ENCODE measurements at places on chromosomes 2 and 18.

DNA sequence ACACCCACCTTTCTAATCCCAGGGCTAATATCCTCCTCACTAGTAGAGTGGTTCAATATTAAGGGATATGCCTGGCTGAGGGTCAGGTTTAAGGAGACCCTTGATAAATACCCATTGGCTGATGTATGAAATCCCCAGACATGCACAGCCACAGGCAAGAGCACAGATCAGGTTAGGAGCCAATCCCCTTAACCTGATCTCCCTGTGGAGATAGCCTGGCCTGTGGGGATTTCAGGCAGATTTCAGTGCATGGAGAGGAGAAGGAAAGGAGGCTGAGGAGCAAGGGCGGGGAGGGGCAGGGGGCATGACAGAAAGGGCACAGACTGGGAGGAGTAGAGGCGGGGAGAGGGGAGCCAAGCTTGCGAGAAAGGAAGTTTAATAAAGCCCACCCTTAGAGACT lies 129.0 kb downstream of the LOXHD1 start:
- DNase-seq: no peak

DNA sequence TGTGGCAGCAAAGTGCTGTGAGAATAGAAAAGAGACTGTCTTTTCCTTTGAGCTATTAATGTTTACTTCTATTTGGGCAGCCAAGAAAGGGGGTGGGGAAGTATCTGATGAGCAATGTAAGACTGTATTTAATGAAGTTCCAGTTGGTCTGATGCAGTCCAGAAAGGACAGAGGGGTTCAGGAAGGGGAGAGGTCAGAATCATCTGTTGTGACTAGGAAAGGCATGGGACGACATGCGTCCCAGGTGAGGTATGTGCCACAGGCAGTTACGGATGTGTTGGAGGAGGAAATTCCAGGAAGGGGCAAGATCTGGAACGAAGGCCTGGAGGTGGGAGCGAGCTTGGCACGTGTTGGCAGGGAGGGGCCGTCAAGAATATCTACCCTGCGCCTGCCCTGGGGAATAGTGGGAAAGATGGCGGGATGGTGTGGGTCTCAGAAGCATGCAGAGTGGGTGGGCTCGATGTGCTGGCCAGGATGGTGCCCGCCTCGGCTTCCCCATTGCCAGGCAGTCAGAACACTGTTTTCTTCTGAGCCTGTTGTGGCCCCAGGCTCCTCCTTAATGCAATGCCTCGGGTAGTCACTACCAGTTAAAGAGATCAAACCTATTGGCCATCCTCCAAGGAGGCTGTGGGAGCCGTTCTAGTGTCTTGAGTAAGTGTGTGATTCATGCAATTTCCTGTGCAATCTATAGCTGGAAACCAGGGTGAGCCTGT lies 57.8 kb upstream of the TXNDC2 start:
- no peak for DNase-seq

DNA sequence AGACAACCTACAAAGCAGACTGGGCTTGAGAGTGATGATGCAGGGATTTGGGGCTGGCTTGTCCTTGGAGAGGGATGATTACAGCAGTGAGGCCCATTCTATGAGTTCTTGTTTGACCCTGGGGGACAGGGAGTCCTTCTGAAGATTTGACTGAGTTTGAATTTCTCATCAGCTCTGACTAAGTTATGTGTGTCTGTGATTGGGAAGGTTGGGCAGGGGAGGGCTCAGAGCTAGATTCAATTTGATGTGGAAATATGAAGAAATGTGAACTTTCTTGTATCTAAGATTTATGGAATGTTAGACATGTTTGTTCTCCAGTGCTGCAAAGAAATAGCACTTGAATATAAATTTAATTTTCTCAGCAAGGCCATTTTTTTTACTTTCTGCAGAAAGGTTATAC lies 19.9 kb upstream of the IL1R2 start:
- DNase-seq: no peak

DNA sequence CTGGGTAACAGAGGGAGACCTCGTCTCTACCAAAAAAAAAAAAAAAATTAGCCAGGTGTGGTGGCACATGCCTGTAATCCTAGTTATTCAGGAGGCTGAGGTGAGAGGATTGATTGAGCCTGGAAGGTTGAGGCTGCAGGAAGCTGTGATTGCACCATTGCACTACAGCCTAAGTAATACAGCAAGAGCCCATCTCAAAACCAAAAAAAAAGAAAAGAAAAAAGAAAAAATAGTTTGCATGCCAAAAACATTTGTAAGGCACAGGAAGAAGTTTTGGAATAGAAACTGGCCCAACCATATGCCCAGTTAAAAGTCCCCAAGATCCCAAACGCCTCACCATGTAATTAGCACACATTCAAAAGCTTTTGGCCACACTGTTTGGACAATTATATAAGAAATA lies 13.4 kb upstream of the ACOXL start:
- DNase-seq: no peak

DNA sequence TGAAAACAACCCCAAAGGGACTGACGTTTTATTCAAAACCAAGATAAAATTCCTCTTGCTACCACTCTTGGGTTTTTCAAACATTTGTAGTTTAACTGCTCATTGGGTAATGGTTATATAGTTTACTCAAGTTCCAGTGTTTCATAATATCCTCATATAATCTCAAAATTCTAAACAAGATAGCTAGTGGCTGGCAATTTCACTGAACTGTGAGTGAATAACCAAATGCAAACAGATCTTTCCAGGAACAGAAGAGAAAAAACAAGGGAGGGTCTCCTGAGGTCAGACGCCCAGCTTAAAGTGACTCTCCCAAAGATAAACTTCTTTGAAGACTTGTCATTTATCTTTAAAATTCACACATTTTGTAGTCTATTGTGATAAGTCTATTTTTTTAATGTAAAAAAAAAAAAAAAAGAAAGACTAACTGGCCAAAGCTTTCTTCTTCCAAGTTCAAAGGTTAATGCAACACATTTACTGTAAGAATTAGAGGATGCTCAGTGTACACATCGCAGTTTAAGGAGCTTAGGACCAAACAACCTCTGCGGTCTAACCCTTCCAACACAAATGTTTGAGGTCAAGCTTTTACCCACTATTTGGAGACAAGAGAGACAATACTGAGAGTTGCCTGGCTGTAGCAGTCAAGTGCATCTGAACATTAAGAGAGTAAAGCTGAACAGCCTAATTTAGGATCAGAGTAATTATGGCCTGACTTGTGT lies 26.6 kb downstream of the LPIN2 start:
- DNase-seq: no peak

DNA sequence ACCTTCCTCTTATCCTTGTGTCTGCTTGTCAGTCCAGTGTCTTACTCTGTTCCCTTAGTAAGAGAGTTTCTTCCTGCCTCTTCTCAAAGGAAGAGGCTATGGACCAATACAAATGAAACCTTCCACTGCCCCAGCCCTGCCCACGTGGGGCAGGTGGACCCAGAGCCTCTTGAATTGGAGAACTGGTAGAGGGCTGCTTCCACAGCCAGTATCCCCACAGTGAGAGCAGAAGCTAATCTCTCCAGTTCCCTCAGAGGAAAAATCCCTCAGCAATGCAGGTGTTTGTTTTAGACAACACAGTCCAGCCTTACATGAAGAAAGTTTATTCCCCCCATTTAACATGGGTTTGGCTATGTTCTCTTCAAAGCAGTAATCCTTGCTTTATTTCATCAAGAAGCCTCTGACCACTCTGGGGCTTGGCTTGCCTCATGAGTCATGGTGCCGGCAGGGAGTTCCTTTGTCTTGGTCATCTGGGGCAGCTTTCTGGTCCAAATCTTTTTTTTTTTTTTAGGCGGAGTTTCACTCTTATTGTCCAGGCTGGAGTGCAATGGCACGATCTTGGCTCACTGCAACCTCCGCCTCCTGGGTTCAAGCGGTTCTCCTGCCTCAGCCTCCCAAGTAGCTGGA lies 6.5 kb upstream of the CYBRD1 start:
- no peak for DNase-seq

DNA sequence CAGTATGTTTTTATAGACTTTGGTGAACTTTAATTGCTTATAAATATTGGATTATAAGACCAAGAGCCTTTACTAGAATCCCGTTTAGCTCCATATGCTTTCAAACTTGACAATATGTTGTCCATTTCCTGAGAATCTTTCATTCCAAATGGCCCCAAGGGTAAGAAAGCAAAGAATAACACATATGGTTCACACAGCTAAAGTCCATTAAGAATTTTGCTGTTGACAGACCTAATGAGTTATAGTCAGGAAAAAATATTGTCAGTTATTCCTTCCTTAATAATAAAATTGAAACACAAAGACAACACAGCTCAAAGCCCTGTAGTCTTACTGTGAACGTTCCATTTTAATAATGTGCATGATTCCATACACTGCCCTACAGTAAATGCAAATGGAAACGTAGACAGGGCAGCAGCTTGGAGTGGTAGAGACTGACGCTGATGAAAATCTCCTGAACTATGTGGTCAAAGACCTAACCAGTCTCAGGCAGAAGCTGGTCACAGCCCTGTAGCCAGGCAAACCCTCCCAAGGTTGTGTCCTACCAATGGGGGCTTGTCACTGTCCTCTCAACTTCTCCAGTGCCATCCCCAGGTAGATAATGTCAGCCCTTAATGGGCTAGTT lies 49.0 kb upstream of the ATIC start:
- no peak for DNase-seq

- DNase-seq: no peak
Measured at GRCh38 chr2:70518557-70518956, 35.1 kb downstream of the TGFA start.

DNA sequence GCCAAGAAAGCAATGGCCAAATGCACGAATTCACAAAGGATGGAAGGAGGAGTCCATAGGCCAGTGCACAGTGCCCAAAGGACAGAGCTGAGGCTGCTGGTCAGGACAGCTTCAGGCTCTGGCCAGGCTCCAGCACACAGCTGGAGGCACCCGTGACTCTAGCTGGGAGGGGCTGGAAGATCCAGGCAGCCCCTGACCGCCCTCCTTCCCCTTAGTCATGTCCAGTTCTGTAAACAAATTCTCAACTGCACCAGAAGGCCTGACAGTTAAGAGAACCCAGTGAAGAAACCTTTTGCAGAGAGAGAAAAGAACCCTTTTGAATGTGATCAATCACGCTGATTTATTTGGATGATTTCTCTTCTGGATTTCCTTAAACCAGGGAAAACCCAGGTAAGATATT lies 7.7 kb upstream of the YWHAQ start:
- DNase-seq: no peak

DNA sequence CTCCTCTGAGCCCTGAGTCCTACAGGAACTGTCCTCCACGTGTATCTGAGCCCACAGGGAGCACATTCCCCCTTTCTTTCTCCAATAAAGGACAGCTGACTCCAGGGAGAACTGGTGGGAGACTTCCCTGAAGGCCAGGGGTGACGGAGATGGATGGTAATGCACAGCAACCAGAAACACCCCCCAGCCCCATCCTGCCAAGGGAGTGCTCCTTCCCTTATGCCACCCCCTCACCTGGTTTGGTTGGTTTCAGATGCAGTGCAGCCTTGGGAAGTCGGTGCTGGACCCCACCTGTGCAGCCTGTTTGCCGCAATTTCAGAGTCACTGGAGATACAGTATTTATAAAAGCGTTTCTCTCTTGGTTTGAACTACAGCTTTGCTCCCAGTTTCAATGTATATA lies 24.0 kb downstream of the GPR55 start:
- DNase-seq: no peak

GRCh38 chr18:34364699-34365098 lies 140.0 kb upstream of the NOL4 start:
- DNase-seq: no peak
